ENCODE measurements at places on chromosomes 7 and 10.
A peak's percentile ranks its signal among the peaks of the same experiment; 100 is the strongest.

DNA sequence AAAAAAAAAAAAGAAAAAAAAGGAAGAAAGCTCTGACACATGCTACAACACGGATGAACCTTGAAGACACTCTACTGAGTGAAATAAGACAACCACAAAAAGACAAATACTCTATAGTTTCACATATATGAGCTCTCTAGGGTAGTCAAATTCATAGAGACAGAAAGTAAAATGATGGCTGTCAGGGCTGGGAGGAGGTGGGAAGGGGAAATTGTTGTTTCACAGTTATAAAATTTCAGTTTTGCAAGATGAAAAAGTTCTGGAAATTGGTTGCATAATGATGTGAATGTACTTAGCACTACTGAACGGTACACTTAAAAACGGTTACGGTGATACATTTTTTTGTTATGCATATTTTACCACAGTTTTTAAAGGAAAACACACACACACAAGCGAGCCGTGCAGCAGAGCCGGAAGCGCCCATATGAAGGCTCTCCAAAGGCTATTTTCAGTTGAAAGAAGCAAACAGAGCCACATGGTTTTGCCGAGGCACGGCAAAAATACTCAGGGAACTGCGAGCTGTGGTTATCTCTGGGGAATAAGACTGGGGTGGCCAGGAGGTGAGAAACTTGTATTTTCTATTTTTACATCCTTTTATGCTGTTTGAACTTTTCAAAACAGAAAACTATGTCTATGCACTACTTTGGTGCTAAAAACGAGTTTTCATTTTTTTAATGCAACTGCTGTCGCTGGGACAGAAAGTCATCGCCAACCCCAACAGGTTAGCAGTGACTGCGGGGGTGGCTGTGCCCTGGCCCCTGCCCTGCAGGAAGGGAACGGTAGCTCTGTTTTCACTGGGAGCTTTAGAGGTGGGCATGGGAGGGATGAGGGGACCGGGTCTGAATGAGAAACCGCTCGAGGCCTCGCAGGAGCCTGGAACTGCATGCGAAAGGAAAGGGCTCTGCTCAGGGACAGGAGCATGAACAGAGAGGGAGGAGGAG is 132.9 kb downstream of the OAT start:
- DNase-seq: no peak

DNA sequence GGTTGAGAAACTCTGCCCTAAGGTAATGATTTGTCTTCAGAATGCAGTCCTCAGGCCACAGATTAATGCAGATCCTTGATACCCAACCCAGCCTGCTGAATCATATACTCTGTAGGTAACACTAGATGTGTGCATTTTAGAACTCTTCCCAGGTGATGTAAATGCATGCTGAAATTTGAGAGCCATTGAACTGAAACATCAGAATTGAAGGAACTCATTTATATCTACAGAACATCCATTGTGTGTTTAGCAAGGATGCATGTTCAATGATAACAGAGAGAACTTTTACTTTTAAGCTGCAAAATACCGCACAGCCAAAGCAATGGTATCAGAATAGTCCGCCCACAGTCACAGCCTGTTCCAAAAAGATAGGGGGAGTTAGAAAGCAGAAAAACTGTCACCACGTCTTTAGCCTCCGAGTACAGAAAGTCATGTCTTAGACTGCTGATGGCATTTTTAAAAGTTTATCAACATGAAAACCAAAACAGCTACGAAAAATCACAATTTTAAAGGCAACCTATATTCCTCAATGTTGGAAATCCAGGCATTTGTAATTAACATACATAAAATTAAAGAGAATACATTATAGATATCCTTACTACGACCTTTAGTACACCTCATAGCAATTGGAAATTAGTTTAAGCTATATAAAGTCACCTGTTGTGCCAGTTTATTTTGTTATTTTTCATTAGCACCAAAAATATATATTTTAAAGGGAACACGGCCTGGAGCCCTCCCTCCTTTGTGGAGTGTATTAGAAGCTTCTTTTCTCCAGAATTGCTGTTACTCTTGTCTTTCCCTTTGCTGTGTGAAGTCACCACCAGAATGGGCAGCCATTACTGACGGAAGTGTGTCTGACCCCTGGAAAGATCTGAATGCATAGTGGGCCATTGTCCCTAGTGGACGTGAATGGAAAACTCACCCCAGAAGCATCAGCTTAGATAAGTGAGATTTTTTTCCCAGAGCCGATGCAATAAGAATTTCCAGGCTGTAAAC is 65.8 kb upstream of the PRKAR2B start:
- DNase-seq: no peak

DNA sequence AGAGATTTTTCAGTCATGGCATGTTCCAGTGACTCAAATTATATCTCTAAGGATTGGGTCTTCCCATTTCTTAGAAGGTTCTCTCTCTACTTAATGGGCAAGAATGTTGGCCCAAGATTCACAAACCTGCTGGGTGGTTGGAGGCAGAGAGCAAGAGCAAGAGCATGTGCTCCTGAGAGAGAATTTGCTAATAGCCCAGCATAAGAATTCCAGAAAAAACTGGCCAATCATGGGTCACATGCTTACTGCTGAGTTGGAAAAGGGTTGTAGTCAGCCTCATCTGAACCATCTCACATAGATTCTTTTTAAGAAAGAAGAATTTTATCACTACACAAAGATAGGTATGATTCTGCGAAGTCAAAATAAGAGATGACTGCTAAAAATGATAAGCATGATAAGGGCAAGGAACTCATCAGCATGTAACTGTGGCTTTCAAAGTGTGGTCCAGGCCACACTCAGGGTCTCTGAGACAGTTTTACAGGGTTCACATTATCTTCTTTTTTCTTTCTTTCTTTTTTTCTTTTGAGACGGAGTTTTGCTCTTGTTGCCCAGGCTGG is 8.2 kb upstream of the VCL start:
- no peak for DNase-seq

GRCh38 chr10:89888321-89889070 is 187.1 kb downstream of the KIF20B start:
- no peak for DNase-seq

- no peak for DNase-seq
These were observed 174.7 kb upstream of the GRB10 start for GRCh38 chr7:50957431-50957830.

DNA sequence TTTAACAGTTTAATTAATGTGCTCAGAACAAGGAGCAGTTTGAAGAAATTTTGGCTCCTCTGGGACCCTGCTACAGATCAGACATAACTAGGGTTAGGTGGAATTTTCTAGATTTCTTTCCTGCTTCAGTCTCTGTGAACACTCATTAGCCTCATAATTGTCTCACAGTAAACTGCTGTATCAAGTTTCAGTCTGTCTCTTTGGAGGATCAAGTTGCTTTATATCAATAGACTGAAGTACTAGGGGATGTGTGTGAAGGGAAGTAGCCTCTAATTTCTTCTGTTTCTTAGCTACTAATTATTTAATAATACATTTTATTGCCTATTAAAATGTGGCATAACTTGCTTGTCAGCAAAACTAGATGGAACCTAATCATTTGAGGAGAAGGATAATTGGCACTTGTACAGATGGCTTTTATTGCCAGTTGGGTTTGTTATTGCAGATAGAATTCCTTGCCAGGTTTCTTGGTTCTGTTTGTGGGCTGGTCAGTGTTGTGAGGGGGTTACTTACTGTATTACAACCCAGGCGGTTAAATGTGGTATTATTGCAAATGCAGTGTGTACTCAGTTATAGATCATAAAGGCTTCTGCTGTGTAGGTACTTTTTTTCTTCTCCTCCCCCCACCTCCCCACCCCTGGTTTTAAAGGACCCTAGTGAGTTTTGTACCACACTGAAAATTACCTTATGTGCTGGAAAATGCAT is 758.0 kb downstream of the AUTS2 start:
- peak; percentile 60 for DNase-seq

GRCh38 chr7:611281-611810 is 91.7 kb upstream of the PDGFA start:
- no peak for DNase-seq

GRCh38 chr7:3089493-3089892 is 45.8 kb upstream of the CARD11 start:
- no peak for DNase-seq

DNA sequence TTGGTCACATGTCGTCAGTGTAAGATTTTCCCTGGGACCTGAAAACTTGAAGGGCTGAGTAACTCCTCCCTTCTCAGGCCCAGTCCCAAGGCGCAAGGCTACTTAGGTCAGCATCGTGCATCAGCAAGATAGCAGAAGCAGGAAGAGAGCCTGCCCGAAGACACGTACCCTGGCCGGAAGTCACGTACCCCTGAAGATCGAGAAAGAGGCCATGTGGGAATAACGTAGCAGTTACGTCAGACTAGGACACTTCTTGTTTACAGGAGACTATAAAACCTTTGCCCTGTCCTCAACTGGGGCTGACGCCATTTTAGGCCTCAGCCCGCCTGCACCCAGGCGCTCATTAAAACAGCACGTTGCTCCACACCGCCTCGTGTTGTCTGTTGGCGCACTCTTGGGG is 114.3 kb upstream of the GALNT17 start:
- DNase-seq: no peak

GRCh38 chr10:23376229-23376655 is 31.6 kb upstream of the C10orf67 start:
- DNase-seq: no peak

DNA sequence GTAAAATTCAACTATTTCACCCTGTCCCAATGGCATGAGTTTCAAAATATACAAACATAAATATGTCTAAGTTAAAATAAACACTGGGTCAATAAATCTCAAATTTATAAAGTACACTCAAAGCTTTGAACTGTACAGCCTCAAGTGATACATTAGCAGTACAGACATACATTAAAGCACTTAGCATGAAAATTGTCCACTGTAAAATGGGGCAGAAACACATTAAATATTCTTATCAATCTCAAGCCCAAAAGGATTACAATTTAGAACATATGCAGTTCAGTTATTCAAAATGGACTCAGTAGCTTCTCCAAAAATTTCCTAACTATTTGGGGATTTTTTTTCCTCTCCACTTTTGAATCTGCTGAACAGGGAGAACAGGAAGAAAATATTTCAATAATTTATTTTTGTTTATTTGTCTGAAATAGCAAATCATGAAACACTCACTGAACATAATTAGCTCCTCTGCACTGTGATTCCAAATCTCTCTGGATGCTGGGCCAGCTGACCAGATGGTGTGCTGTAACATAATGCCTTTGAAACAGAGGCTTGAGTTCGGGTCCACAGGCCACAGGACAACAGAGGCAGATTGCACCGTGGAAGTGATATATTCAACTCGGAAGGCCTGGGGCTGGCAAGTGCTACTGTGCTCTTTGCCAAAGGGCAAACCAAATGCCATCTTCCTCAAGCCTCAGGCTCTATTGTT is 248.9 kb upstream of the LRRN3 start:
- no peak for DNase-seq

Measured in NCI-H2107 (cell line).